ENCODE measurements at places on chromosomes 4 and X. TPM values are rescaled to one million over a fixed set of nuclear protein-coding genes. Genes with fewer than 3 reads are reported as not detected.

FAM149A gene
- 45.5 TPM for total RNA-seq

RRH gene
- total RNA-seq: 0.34 TPM

GAGE12F gene
- not detected for total RNA-seq

KLHL4 gene
- total RNA-seq: not detected

BEX2 gene
- total RNA-seq: 2.5 TPM

NHS gene
- 19.5 TPM for total RNA-seq

NMU gene
- 4.1 TPM for total RNA-seq

DNA sequence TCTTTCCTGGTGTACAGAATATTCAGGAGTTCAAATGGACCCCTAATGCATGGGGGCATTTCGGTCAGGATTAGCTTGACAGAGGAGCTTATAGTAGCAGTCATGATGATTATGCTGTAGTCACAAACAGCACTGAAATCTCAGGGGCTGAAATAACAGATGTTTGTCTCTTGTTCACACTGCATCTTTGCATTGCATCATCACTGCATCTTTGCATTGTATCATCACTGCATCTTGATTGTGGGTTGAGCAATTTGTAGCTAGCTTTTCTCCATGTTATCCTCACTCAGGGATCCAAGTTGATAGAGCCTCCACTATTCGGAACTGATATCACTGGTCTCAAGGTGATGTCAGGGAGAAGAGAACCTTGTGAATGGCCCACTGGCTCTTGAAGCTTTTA is 160.9 kb downstream of the GATB start:
- H3K4me3 ChIP-seq: no peak overlapping the region
- H3K27me3 ChIP-seq: no peaks in the 10 kb centered on the region
- H3K27ac ChIP-seq: no peak overlapping the region
- peaks cover 8% of the 10 kb centered on the region for H3K4me1 ChIP-seq

DNA sequence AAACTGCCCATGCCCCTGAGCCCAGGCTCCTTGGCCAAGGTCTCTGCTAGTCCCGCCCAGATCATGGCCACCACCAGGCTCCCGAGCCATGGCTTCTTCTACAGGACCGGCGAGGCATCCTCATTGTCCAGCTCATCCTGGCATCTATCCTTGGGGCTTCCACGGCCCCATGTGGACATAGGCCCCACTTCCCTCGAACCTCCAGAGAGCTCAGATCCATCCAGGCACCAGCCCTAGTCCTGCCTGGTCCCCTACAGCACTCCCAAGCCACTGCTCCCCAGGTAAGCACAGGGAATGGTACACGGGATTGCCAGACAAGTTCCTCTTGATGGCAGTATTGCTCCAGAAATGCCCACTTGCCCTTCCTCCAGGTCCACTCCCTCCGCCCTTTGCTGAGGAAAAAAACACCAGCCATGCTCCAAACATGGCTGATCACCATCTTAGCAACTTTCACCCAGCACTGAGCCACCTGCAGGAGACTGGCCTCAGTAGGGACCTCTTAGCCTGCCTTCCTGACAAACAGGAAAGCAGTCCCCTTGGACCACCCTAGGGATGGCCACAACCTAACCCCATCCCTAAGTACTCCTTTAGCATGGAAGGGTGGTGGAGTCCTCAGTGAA is 272.1 kb upstream of the AGTR2 start:
- no peak for DNase-seq
- H3K4me1 ChIP-seq: peaks cover 8% of the 10 kb centered on the region
- peaks cover 7% of the 10 kb centered on the region for H3K36me3 ChIP-seq

- no peaks in the 10 kb centered on the region for H3K27me3 ChIP-seq
- H3K4me3 ChIP-seq: no peak overlapping the region
- no peak for DNase-seq
- peaks cover 15% of the 10 kb centered on the region for H3K4me1 ChIP-seq
- peaks cover 94% of the 10 kb centered on the region for H3K36me3 ChIP-seq
Measured at GRCh38 chr4:74385386-74385785, 20.4 kb downstream of the EREG start.

- no peak for DNase-seq
- no peaks in the 10 kb centered on the region for H3K36me3 ChIP-seq
- H3K27me3 ChIP-seq: no peaks in the 10 kb centered on the region
- no peaks in the 10 kb centered on the region for H3K4me1 ChIP-seq
- H3K27ac ChIP-seq: no peak overlapping the region
Measured at GRCh38 chr4:190020790-190021717, 6.0 kb downstream of the FRG2 start.

DNA sequence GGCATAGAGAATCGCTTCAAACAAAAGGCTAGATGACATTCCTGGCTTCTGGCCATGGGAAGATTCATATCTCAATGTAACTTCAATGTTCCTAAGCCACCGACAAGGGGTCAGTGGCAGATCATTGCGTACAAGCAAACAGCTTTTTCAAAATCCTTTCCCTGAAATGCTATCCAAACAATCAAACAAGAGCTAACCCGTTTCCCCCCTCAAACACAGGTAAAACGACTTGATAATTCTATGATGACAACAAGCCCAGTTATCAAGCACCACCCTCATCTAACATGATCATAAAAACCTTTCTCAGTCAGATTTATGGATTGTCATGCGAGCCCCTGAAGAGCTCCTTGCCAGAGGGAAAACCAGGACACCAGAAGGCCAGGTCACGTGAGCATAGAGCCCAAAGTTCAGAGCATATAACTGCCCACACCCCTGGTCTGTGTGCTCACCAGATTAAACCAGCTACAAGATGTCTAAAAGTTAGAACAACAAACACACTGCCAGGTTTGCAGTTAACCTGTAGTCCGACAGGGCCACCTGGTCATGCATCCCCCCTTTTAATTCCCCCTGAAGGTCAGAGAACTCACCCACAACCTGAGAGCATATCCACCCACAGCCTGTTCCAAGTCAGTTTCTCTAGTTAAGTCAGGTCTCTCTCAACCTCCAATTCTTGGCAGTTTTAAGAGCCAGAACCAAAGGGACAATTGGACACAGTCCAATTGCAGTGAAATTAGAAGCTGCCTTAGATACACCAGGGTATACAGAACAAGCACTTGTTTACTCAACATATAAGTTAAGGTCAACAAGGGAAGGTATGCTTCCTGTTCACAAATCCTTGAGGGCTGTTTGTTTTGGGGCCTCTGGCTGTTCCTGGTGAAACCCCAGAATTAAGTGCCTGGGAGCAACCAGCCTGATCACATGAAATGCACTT is 248.1 kb upstream of the PPARGC1A start:
- no peak overlapping the region for H3K4me3 ChIP-seq
- DNase-seq: no peak
- H3K36me3 ChIP-seq: no peaks in the 10 kb centered on the region
- peaks cover 29% of the 10 kb centered on the region for H3K27me3 ChIP-seq

DNA sequence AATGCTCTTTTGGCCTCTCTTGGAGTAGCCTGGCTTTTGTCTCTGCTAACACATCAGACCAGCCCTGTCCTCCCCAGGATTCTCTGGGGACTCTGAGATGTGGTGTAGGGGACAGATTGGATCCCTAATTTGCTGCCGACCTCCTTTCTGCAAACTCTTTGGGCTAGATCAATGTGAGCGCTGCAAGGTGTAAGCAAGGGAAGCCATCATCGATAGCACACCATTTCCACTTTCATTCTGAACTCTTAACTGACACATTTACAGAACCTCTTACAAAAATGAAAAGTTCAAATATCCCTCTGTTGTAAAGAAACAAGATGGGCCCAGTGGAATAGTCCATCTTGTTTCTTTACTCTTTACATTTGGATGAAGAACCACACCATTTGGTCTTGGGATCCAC is 46.6 kb downstream of the PGRMC2 start:
- no peaks in the 10 kb centered on the region for H3K4me1 ChIP-seq
- DNase-seq: no peak
- H3K36me3 ChIP-seq: peaks cover 3% of the 10 kb centered on the region

- no peak overlapping the region for H3K27ac ChIP-seq
- no peaks in the 10 kb centered on the region for H3K4me1 ChIP-seq
- DNase-seq: no peak
- no peaks in the 10 kb centered on the region for H3K27me3 ChIP-seq
Measured at GRCh38 chr4:72430050-72430449, 139.0 kb downstream of the ADAMTS3 start.

Measured in Calu3 (cell line).